ENCODE measurements at places on chromosomes 16 and 17.
A peak's percentile ranks its signal among the peaks of the same experiment; 100 is the strongest.

DNA sequence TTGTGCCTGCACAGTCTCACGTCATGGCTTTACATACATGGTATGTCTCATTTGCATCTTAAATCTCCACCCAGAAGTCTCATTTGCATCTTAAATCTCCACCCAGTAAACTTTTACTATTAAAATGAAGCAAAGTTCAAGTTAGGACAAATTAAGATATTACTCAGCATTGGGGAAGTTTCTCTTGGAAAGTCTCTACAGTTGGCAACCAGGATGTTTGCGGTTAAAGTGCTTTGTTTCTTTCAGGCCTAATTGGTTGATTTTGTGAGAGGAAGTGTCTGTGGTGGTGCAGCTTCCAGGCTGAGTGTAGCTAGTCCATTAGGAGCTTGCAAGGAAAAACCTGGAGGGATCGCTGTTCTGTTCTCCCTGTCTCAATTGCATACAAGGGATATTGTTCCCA, 1373.3 kb upstream of the GOT2 start:
- DNase-seq: no peak

DNA sequence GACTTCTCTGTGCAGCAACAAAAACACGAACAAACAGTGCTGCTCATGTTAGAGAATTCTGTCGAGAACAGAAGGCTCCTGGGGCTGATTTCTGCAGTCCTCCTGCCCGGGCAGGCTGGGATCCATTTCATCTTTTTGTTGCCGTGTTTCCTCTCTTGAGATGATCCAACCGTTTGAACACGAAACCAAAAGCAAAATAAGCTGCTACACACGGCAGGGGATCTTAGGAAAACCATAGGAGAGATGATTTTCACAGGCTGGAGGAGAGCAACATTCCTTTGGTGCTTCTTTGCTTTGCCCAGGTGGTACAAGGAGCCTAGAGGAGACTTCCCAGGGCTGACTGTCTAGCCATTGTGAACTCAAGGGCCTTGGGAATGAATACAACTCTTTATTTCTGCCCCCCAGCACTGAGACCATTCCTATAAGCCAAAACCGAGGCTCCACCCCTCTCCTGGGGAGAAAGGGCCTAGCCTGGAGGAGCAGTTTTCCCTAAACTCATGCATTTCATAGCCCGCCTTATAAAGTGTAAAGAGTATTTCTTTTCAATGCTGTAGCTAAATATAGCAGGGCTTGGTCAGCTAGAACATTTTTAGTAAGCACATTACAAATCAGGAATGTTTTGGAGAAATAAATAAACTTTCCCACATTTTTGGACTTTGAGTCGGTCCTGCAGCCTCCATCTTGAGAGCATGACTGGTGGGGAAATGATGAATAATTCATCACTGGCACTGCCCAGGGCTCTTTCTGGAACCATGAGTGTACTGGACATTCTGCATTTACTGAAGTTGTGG, 7.7 kb downstream of the FOXL1 start:
- DNase-seq: no peak

DNA sequence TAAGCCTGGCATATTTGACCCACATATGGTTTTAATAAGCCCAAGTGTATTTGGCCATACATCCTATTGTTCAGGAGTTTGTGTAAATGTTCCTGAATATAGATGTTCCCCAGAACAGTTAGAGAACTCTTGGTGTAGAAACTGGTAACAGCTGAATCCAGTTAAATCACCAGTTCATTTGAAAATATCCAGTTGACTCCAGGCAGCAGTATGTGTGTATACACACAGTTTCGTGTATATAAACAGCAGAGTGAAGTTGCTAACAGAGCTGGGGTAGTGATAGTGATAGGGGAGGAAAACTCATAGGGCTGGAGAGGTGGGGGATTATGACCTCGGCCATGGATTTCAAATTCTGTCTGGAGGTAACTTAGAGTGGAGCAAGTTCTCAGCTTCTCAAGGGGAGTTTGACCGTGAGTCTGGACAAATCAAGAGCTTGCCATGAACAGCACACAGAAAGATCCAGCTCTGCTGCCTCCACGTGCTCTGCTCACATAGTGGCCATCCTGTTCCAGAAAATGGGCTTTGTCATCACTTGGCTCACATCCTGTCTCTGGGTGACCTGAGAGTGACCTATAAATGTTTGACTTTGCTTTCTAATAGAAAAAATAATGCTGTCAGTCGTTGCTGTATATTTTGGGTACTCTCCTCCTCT, 30.6 kb upstream of the MMD start:
- no peak for DNase-seq

DNA sequence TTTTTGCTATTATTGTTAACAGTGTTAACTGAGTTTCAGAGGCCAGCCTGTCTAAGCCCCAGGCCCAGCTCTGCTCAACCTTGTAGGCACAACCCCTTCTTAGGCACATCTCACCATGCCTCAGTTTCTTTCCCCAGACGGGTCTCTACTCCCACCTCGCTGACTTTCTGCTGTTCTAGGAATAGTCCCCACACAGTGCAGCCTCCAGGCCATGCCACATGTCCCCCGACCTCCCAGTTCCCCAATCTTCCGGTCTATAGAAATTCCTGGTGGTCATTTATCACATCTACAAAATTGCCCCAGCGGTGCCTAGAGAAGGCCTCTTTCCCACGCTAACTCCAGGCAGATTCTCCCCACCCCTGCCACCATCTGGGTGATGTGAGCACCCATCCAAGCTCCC, 34.8 kb downstream of the ADGRG5 start:
- no peak for DNase-seq

DNA sequence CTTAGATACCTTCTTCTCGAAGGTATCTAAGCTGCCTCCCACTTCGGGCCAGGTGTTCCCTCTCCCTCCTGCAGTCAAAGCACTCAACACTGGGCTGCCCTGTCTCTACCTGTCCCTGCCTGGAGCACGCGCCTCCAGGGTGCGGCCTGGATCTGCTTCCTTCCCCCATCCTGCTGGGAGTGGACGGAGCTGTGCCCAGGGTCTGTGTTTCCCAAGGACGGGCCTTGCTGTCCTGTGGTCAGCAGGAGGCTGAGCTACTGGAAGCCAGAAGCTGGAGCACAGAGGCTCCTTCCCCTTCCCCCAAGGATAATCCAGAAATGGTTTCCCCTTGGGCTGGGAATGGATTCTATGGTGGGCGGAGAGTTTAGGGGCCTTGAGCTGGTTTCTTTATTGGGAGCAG, 16.7 kb downstream of the LLGL2 start:
- no peak for DNase-seq

- peak; percentile 17 for DNase-seq
Measured at GRCh38 chr16:87780385-87780989, 14.7 kb upstream of the KLHDC4 start.

DNA sequence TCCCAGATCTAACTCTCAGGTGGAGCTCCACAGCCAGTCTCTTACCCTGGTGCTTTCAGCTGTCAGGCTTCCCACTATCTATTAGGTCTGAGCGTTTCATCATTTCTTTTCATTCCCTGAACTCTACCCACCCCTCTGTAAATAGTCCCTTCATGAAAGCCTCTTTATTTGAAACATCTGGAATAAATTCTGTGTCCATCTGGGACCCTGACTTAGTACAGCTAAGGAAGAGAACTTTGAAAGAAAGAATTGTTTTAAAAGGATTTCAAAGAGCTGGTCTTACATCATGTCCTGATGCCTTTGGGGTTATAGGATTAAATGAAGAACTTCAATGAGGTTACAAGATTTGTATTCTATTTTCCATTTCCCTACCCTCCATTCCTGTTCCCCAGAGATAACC, 388.5 kb upstream of the CA10 start:
- no peak for DNase-seq
